Central memory CD8-positive, alpha-beta T cell (primary cell): ENCODE measurements at places on chromosomes 6 and 20.

DNA sequence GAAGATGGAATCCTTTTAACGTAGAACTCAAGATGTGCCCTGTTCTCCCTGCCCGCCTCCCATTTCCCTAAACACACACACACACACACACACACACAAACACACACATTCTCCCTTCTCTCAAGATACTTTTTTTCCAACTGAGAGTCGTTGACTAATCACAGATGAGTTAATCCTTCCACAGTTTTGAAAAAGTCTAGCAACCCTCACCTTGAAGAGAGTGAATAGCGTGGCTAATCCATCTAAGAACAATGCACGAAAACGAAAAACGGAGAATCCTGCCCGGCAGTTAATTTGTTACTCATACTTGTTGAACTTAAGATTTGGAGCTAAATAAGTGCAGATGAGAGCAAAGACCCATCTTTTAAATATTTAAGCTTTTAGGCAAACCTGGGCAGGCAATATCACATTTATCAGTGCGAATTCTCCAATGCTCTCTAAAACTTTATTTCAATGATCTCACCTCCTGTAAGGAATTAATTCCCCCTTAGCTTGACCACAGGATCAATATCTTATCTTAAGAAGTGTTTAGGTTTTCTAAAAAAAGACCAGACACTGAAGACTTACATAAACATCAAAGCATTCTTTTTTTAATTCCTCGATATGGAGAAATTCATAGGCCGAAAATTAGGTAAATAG lies 1.1 kb downstream of the AGPAT4 start:
- H3K27me3 ChIP-seq, result no peaks in the 10 kb centered on the region
- peaks cover 20% of the 10 kb centered on the region for H3K36me3 ChIP-seq
- H3K27ac ChIP-seq, result peak overlapping the region; percentile 96
- H3K4me1 ChIP-seq, result peaks cover 17% of the 10 kb centered on the region
- H3K4me3 ChIP-seq, result peak overlapping the region; percentile 88

GRCh38 chr20:3193806-3194616 lies 10.5 kb downstream of the DDRGK1 start:
- H3K27me3 ChIP-seq, result no peaks in the 10 kb centered on the region
- peaks cover 17% of the 10 kb centered on the region for H3K4me1 ChIP-seq
- H3K4me3 ChIP-seq, result no peak overlapping the region
- H3K27ac ChIP-seq, result no peak overlapping the region
- peaks cover 68% of the 10 kb centered on the region for H3K36me3 ChIP-seq

GRCh38 chr20:52213995-52214394 lies 22.4 kb upstream of the ZFP64 start:
- peaks cover 80% of the 10 kb centered on the region for H3K27me3 ChIP-seq
- H3K36me3 ChIP-seq, result peaks cover 3% of the 10 kb centered on the region
- DNase-seq, result no peak
- no peak overlapping the region for H3K4me3 ChIP-seq
- no peak overlapping the region for H3K27ac ChIP-seq
- no peaks in the 10 kb centered on the region for H3K4me1 ChIP-seq

DNA sequence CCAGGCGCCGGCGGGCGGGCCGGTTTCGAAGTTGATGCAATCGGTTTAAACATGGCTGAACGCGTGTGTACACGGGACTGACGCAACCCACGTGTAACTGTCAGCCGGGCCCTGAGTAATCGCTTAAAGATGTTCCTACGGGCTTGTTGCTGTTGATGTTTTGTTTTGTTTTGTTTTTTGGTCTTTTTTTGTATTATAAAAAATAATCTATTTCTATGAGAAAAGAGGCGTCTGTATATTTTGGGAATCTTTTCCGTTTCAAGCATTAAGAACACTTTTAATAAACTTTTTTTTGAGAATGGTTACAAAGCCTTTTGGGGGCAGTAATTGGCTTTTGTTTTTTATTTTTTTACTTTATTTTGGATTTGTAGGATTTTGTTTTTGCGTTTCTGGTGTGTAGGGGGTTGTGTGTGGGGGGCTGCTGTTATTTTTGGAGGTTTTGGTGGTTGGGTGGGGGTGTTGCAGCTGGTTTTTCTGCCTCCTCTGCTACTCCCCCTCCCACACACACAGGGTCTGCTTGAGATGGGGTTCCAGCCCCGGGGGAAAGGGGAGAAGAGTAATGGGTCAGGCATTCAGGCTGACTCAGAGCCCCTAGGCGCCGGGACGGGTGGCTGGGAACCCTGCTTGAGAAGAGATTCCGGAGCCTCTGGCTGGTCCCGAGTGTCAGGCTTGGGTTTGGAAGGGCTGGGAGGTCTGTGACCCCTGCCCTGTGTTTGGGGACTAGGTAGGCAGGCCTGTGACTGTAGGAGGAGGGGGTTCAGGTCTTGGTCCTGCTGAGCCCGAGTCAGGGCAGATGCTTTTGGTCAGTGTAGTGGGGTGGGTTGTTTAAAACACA lies 2.0 kb downstream of the CEBPB start:
- peaks cover 13% of the 10 kb centered on the region for H3K36me3 ChIP-seq
- H3K4me3 ChIP-seq, result peak overlapping the region; percentile 81
- no peak for DNase-seq
- peaks cover 26% of the 10 kb centered on the region for H3K4me1 ChIP-seq
- peak overlapping the region; percentile 99 for H3K27ac ChIP-seq

DNA sequence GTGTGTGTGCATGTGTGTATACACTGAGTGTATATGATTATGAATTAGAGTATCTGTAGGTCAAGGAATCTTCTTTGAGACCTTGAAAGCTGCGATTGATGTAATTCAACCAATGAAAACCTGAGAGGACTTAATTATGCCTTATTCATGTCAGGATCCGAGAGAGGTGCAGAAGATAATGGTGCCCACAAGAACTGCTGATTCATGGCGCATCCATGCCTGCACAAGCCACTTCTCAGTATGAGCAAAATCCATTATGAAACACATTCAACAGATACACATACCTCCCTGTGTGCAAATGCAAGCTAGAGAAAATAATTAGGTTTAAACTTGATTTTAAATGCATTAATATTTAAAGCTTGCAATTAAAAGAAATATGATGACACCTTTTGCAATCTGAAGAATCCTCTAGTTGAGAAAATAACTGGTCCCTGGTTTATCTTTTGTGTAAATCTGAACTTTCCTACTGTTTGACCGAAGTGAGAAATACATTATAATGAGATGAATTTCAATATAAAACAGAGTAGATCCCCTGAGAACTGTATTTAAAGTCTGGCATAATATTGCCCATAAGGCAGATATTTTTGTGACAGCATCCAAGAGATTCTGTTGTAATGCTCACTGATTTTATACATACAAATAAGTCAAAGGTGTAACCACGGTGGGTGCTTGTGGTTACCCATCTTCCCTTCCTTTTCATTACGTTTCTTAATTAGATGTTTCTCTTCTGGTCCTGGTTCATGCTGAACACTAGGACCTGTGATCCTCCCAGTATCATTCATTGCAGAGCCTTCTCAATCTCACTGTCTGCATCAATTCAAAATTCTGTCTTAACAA lies 45.6 kb downstream of the LY86 start:
- H3K4me3 ChIP-seq, result no peak overlapping the region
- no peak overlapping the region for H3K27ac ChIP-seq
- no peak for DNase-seq
- H3K4me1 ChIP-seq, result peaks cover 24% of the 10 kb centered on the region

DNA sequence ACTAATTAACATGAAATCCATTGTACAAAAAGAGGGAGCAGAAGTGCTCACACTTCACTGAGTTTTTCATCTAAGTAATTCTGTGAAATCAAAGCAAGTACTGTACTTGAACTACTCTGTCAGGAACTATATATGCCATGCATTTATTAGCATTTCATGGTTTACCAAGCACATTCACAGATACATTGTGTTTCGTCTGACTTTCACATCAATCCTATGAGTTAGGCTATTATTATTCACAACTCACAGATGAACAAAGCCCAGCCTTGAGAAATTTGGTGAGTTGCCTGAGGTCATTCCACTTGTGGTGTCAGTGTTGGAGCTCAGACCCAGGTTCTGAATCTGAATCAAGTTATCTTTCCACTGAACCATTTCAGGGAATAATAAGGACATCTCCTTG lies 33.7 kb upstream of the TENT5A start:
- no peak overlapping the region for H3K27ac ChIP-seq
- H3K4me1 ChIP-seq, result no peaks in the 10 kb centered on the region
- no peaks in the 10 kb centered on the region for H3K27me3 ChIP-seq
- H3K36me3 ChIP-seq, result no peaks in the 10 kb centered on the region
- H3K4me3 ChIP-seq, result no peak overlapping the region
- no peak for DNase-seq

GRCh38 chr6:10315034-10315433 lies 99.8 kb downstream of the TFAP2A start:
- H3K36me3 ChIP-seq, result no peaks in the 10 kb centered on the region
- H3K4me1 ChIP-seq, result no peaks in the 10 kb centered on the region
- no peak overlapping the region for H3K4me3 ChIP-seq

DNA sequence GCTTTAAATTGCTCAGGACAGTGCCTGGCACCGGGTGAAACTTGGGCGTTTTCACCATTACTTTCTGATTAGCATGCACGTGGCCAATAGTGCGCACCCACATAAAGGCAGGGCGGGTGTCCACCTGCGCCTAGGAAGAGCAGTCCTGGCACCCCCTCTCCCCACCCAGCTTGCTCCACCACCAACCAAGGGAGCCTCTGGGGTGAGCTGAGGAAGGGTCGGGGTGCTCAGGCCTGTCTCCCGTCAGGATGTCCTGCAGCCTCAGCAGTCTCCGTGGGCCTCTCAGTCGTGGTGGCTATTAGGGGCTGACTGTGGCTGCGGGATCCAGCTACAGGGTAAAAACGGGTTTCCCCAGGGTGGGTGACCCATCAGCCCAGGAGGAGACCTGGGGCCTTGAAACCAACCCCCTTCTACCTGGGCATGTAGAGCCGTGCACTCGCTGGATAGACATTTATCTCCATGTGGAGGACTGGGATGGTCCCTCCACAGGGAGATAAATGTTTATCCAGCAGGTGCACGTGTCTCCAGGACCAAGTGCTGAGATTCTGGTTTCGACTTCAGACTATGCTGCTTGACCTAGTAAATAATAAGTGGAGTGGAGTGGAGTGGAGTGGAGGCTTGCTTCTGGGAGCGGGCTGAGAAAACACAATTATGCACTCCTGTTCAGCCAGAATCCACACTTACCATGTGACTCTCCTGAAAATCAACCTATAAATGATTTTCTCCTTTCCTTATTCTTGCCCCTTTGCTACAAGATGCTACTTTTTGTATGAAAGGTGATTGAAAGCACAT lies 91.1 kb downstream of the ZDHHC14 start:
- no peak overlapping the region for H3K27ac ChIP-seq
- no peaks in the 10 kb centered on the region for H3K36me3 ChIP-seq
- DNase-seq, result no peak
- peaks cover 13% of the 10 kb centered on the region for H3K27me3 ChIP-seq

GRCh38 chr6:26251354-26252076 lies 113.5 kb upstream of the BTN3A2 start:
- H3K4me1 ChIP-seq, result peaks cover 41% of the 10 kb centered on the region
- peak; percentile 29 for DNase-seq
- peaks cover 21% of the 10 kb centered on the region for H3K36me3 ChIP-seq
- H3K27me3 ChIP-seq, result no peaks in the 10 kb centered on the region
- peak overlapping the region; percentile 95 for H3K4me3 ChIP-seq
